NCI-H1417 (cell line): ENCODE measurements at places on chromosomes 4 and X.

DNA sequence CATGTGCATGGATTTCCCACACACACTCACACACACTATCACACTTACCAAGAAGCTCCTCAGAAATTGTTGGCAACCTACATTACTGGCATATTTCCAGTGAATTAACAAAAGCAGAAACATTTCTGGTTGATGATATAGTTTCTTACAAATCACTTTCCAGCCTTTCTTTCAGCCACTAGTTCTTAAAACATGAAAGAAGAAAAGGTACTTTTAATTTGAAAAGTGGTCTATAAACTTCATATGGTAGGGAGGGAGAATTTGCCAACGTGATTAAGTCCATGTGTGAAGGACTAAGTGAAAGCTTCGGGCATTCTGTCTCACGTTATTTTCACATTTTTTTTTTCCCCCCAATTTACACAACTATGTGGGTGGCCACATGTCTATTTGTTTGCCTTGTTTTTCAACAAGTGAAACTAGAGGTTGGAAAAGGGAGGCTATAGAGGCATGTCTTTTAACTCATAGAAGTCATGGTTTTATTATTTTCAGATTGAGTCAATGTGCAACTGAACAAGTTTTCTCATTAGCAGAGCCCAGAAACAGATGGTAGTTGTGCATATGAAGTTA, 832.1 kb upstream of the INTU start:
- DNase-seq, result no peak

GRCh38 chrX:142251680-142252079, 46.6 kb upstream of the MAGEC2 start:
- DNase-seq, result no peak

DNA sequence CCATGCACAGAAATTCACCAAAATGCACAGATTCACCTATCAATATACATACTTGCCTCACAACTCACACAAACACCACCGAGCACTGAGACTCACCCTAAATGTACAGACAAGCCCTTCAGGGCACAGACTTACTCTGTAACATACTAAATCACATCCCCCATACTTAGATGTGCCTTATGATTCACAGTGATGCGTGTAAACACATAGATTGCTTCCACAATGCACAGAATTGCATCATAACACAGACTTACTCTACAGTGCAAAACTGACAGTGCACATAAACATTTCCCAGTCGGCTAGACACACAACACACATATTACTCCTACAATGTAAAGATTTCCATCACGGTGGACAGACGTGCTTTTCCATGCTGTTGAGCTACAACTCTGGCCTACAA, 6.2 kb downstream of the LINC00632 start:
- DNase-seq, result no peak

DNA sequence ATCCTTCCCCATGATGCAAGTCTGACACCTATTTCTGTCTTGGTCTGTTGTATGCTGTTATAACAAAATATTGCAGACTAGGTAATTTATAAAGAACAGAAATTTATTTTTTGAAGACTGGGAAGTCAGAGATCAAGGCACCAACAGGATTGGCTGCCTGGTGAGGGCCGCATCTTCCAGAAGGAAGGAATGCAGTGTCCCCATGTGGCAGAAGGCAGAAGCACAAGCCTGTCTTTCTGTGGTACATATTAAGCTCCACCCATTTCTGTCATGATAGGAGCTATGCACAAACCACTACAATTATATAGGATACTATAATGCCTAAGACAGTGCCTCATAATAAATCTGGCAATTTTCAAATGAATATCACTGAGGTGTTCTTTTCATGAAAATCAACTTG, 502.3 kb upstream of the DIAPH2 start:
- no peak for DNase-seq

GRCh38 chr4:71470524-71470923, 131.7 kb downstream of the SLC4A4 start:
- DNase-seq, result no peak

GRCh38 chr4:118389721-118390120, 36.9 kb upstream of the PRSS12 start:
- no peak for DNase-seq

- no peak for DNase-seq
These were observed 31.7 kb upstream of the CABS1 start for GRCh38 chr4:70303090-70303489.
